Epithelial cell of esophagus (primary cell): ENCODE measurements at places on chromosomes 4 and X.

DNA sequence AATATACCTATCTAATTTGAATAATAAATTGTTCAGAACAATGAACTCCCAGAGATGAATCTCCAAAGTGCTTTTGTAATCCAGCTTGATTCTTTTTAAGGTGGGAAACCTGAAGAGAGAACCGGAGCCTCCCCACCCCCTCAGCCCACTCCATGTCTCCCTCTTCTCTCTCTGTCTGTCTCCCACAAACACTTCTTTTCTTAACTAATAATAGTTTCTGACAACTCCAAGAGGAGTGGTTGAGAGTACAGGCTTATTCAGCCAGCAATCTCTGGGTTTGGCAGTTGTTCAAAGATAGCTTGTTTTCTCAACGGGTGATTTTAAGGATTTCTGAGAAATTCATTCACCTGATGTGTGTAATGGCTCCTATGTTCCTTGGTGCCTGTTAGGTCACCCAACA is 23.4 kb downstream of the PPP4R3C start:
- DNase-seq: no peak

DNA sequence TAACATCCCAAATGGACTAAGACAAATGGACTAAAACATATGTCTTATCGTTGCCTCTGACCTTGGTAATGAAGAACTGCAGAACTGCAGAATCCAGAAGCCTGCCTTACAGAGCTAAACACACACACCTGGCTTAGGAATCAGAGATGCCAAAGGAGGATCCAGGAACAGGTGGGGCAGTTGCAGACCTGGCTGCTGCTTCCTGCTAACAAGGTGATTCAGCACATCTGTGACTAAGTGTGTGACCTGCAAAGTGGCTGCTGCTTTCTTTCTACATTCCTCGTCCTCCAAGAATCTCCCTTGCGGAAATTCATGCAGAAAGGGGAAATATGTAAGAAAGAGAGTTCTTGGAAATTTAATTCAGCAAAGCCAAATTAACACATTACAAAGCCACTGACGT is 96.8 kb upstream of the NLGN4X start:
- DNase-seq: peak; percentile 7

DNA sequence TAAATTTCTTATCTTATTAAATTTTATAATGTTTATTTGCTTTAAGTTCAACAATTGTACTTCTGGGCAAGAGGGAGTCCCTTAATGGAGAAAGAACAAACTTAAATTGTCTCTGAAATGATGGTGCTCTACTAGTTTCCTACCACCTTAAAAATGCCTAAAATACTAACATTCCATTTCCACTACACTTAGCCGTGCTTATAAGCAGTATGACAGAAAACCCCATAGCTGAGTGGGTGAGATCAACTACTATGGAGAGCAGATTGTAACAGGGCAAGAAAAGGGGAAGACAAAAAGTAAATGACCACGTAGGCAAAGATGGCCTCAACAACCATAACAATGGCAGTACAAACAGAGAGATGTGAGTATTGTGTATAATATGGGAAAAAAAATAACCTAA is 35.0 kb downstream of the RFC1 start:
- no peak for DNase-seq

DNA sequence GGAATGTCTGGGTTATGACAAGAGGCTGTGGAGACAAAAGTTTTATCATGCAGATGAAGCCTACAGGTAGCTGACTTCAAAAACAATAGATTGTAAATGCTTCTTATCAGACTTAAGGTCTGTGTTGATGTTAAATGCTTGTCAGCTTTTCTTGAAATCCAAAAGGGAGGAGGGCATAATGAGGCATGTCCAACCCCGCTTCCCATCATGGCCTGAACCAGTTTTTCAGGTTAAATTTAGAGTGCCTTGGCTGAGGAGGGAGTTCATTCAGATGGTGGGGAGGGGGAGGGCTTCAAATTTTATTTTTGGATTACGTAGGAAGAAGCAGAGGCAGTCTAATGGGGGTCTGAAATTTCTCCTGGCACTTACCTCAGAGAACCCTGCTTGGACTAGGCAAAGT is 207.7 kb upstream of the HDX start:
- DNase-seq: peak; percentile 34

DNA sequence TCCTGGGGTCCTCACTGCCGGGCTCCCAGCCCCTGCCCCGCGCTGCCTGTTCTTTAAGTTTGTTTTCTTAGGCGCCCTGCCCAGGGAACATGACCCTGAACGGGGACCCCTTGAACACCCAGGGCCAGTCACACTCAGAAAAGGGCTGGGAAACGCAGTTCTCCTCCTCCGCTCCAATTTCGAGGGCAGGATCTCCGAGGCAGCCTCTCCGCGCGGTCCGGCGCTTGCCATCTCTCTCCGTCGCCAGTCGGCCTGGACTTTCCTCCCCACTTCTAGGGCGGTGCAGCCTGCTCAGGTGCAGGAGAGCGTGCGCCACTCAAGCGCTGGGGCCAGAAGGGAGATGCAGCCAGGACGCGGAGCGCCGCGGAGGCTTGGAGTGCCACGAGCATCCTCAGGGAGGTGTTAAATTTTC is 9.9 kb downstream of the PRDM8 start:
- DNase-seq: no peak

DNA sequence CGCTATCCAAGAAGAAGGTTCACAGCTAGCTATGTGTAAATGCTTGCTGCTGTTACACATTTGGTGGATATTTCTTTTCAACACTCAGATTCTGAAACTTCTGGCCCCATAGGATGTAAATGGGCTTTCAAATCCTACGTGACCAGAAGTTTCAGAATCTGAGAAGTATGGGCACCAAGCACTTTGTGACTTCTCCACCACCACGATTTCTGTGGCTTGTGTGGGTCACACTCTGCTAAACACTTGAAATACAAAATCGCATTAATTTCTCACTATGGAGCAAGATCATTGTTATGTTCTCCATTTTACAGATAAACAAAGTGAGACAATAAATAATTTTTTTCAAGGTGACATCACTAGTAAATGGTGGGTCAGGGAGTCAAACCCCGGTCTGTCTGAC is 259.4 kb upstream of the JADE1 start:
- no peak for DNase-seq

DNA sequence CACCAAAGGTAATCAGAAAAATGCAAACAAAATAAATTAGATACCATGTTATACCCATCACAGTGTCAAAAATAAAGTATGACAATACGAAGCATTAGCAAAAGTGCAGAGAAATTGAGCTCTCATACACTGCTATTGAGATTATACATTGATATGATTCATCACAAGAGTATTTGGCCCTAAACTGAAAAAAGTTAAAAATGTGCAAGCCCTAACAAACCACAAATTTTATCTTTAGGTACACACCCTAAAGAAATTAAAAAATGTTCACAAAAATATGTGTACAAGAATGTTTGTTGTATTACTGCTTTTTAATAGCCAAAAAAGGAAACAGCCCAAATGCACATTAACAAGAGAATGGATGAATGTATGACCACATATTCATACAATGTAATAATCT is 137.9 kb upstream of the MAGEA10 start:
- DNase-seq: no peak

DNA sequence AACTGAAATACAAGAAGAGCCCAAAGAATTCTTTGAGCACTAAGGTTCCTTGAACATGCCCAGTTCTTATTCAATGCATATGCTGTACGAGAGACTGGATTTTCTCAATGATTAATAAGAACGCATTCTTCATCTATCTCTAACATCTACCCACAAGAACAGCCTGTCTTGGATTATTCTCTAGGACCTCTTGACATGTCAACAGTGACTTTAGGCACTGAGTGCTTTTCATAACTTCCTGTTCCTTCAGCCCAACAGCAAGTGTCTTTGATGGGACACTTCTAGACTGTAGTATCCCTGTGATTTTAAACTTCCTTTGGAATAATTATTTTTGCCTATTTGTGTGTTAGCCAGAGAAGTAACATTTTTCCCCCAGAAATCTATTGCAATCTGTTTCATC is 69.3 kb downstream of the OPHN1 start:
- DNase-seq: no peak

DNA sequence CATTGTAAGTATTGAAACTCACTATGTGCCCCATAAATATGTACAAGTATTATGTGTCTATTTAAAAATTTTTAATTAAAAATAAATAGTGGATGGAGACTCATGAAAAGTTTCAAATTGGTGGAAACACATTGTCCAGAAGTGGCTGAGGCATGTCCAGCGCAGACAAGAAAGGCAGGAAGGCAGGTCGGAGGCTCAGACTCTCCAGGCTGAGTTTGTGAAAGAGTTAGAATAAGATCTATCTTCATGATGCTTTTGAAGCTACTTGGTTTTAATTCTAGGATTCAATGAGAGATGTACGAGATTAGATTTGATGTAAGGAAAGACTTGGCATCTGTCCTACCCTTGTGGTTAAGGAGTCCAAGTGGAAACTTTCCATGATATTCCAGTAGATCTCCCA is 19.8 kb downstream of the PNMA6F start:
- DNase-seq: no peak

DNA sequence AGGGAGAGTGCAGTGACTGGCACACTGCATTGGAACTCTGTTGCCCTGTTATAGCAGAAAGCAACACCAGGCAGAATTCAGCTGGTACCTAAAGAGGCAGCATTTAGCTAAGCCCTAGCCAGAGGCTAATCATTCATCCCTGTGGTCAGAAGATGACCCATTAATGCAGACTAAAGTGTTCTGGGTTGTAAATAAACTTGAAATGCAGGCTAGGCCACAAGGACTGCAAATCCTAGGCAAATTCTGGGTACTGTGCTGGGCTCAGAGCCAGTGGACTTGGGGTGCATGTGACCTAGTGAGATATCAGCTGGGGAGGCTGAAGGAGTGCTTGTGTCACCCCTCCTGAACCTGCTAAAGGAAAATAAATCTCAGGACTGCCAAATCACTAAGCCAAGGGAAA is 91.2 kb downstream of the LPAR4 start:
- no peak for DNase-seq
